ENCODE measurements at places on chromosomes 7 and 10. TPM values are rescaled to one million over a fixed set of nuclear protein-coding genes. Genes with fewer than 3 reads are reported as not detected.

PCDH15 gene
- total RNA-seq = not detected

SGMS1 gene
- total RNA-seq = 24.7 TPM

UROS gene
- 55.0 TPM for total RNA-seq

UNCX gene
- not detected for total RNA-seq

TYW1B gene
- 0.93 TPM for total RNA-seq

SPDYE16 gene
- total RNA-seq = not detected
